Posterior vena cava (tissue), 2 donors: ENCODE measurements at places on chromosomes 4 and X.

- DNase-seq: no peak
Measured at GRCh38 chr4:105102016-105102415, 44.7 kb upstream of the TET2 start.

- DNase-seq: no peak
Measured at GRCh38 chrX:4876268-4876667, 1162.8 kb upstream of the PRKX start.

- DNase-seq: no peak
Measured at GRCh38 chr4:10019521-10020051, 1.7 kb downstream of the SLC2A9 start.

DNA sequence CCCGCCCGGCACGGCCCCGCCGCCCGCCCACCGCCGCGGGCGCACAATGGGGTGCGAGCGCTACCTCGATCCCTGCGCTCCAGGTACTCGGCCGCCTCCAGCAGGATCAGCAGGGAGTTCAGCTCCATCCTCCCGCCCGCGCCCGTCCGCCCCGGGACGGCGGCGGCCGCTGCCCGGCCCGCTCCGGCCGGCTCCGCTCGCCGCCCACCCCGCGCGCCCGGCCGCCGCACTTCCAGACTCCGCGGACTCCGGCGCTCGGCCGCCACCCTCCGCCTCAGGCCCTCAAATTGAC lies at the start of gene MXD4:
TSS of gene MXD4 (minus strand) at position 257 of the 292 bp plus-strand sequence. CDS start at position 128, 129 bp downstream.
- no peak for DNase-seq

DNA sequence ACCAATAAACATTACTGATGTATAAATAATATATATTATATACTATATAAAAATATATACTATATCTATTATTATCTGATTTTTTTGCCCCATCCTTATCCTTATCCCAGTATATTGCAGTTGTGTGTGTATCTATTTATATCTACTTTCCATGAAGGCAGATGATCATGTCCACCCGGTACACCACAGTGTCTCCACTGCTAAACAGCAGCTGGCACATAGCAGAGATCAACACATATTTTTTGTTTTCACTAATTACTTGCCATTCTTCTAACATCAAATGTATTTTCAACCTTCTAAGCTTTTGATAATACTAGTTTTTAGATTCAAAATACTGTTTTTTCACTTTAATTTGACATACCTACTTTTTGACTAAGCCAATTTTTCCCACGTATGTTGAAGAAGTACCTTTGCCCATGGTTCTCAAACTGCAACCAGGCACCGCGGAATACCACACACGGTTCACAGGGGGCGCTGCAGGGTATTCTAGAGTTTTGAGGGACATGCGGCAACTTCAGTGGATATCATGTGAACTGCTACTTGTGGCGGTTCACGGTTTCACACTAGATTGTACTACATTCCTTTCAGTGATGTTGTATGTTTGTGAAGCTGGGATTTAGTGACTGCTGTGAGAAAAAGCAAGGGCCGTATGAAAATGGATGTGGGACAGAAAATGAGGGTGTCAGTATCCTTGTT lies 182.5 kb upstream of the NPY2R start:
- DNase-seq: no peak

DNA sequence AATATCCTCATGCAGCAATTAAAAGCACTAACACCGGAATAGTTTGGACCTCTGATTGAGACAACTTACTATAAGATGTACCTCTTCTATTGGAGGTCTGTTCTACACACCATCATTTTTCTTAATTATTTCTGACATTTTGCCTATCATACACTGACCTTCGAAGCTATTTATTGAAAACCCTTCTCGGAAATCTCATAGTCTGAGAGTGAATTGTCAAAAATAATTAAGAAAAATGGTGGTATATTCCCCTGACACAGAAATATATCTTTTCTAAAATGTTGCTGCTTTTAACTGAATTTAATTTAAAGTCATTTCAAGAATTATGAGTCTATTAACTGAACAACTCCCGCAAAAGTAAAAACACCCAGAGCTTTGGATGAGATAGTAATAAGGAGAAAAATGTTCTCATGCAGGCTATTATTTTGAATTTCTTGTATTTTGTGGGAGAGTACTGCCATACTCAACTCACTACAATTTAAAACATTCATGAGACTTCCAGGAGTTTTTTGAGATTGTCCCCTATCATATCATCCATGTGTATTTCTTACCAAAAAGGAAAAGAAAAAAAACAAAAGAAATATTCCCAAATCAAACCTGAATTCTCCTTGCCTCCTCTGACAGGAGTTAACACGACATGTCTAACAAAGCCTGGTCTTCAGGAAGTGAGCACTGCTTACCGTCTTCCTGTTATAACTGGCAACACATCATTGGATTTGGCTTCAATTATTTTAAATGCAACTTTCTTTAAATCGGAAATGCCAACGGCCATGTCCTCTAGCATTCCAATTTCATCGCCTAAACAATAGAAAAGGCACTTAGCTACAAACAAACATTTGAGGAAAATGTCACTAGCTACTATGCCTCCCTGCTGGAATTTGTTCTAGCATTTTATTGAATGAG lies 485.3 kb downstream of the IL15 start:
- no peak for DNase-seq

DNA sequence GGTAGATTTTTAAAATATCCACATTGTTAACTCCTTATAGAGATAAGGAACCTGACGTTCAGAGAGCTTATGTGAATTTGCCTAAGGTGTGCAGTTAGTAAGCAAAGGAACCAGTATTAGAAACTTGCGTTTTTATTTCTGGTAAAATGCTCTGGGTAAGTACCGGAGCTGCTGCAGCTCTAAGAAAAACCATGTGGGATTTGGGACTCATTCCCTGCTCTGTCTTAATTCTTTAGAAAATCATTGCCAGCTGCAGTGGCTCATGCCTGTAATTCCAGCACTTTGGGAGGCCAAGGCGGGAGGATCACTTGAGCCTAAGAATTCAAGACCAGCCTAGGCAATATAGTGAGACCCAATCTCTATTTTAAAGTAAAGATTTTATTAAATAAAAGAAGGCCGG lies 5.8 kb downstream of the CCKAR start:
- DNase-seq: no peak

GRCh38 chr4:186074189-186074588 lies 5.2 kb downstream of the TLR3 start:
- no peak for DNase-seq

DNA sequence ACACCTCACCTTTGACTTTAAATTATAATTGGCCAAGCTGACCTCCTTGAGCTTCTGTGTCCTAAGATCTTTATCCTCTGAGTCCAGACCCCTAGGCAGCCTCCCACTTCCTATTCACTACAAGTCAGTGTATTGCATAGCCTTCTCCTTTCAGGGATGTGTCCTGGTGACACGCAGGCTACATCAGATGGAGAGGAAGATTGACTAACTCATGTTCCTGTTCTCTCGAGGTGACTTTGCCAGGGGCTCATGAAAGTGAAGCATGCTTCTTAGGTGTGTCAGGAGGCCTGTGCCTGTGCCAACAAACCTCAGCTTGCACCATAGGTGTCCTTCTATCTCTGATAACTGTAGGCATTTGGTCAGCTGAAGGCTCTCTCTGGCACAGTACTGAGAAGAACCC lies 195.7 kb upstream of the HS3ST1 start:
- DNase-seq: no peak

DNA sequence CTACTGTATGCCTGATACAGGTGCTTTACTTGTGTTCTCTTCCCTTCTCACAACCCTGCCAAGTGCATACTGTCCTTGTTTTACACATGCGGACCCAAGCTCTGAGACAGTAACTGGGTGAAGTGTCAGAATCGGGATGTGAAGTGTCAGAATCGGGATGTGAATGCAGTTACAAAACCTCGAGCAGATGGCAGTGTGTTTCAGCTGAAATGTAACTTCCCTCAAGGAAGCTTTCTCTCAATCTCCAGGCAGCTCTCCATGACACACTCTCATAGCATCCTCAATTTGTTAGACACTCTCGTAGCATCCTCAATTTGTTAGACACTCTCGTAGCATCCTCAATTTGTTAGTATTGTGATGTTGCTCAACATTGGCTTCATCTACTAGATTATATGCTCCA lies 1.1 kb upstream of the HPSE start:
- no peak for DNase-seq

DNA sequence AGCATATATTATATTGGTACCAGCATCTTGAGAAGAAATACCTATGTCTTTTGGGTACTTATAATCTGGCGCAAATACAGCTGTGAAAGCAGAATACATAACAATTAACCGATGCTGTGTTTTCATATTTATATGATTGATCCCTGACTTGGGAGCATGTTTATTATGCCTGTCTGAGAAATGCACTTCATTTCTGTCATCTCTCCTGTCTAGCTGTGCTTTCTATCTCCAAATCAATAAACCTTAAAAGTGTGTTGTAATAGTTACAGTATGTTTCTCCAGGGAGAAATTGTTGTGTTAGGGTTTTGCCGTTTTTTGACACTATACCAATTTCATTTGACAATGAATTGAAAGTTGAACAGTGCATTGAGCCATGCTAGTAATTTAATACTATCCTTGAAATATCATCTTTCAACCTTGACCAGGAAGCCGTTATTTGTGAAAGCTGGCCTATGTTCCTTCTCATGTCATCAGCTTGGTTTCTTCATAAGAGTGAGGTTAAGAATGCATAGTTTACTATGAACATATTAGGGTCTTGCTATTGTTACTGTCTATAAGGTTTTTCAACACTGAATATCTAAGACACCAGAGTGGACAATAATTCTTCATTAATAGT lies 206.2 kb upstream of the PCDH18 start:
- no peak for DNase-seq

- peak; percentile 78 for DNase-seq
Measured at GRCh38 chr4:28287831-28288233, 1427.2 kb downstream of the STIM2 start.

GRCh38 chr4:153022241-153022715 lies 86.2 kb downstream of the FHDC1 start:
- no peak for DNase-seq

GRCh38 chr4:107950746-107951540 lies 19.6 kb downstream of the CYP2U1 start:
- no peak for DNase-seq

GRCh38 chr4:78975865-78976264 lies 36.6 kb upstream of the PAQR3 start:
- DNase-seq: no peak
